ENCODE measurements at places on chromosomes 12 and 14.

- no peak for DNase-seq
Observed at GRCh38 chr12:31248815-31249214, 77.1 kb downstream of the SINHCAF start.

GRCh38 chr12:62915204-62915529 lies 19.8 kb downstream of the PPM1H start:
- no peak for DNase-seq

DNA sequence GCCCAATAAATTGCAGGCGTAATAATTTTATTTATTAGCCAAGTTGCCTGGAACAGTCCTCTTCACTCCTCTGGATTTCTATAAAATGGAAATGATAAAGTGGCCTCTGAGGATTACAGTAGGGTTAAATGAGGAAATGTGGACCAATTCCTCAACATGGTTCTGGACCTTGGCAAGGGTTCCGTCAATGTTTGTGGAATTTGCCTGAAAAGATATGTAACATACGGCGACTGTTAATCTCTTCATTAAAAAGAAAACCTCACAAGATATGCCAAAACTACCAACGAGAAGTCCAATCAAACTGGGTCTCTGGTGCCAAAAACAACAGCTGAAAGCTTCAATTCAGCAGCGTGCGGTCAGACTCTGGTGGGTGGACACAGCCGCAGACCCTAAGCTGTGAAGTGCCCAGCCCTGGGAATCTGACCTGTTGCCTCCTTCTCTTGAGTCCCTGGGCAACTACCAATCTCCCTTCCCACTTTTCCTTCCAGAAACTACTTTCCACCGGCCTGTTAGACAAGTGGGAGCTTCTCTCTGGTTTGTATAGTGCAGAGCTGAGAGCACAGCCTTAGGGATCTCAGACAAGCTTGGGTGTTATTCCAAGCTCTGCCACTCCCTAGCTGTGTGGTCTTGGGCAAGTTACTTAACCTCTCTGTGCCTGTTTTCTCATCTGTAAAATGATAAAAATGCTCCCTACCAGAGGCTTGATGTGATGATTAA lies 190.5 kb upstream of the GSC start:
- DNase-seq: no peak

GRCh38 chr14:36451310-36452065 lies 68.5 kb downstream of the NKX2-1 start:
- DNase-seq: no peak

DNA sequence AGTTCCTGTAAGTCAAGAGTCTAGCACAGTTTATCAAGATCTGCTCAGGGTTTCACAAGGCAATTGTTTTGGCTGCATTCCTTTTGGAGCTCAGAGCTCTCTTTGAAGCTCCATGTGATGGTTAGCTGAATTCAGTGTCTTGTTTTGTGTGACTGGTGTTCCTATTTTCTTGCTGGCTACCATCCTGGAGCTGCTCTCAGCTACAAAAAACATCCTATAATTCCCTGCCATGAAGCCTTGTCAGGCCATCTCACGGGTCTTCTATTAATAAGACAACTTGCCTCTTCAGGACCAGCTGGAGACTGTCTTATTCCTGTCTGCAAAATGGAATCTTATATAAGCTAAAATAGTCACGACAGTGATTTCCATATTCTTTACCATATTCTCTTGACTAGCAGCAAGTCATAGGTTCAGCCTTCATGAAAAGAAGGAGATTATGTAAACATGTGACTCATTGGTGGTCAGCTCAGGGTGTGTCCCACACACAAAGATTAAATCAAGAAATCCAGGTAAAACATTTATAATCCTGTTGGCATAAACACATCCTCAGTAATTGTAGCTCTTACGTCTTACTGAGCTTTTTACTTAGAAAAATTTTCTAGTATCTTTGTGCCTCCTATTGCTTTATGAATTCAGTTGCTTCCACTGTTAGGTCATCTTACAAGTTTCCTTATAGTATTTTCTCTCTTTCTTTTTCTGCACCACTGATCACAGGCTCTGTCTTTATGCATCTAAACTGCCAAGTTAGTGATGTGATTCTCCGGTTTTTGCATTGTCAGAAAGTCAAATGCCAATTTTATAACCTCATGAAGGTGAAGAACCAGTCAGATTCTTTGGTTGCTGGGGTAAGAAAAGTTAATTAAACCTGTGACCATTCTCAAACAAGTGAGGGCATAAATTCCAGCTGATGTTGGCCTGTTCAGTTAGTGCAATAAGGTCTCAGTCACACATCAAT lies 378.5 kb upstream of the MGAT4C start:
- no peak for DNase-seq

- DNase-seq: no peak
Observed at GRCh38 chr12:100164153-100164704, 21.6 kb upstream of the BLTP3B start.

DNA sequence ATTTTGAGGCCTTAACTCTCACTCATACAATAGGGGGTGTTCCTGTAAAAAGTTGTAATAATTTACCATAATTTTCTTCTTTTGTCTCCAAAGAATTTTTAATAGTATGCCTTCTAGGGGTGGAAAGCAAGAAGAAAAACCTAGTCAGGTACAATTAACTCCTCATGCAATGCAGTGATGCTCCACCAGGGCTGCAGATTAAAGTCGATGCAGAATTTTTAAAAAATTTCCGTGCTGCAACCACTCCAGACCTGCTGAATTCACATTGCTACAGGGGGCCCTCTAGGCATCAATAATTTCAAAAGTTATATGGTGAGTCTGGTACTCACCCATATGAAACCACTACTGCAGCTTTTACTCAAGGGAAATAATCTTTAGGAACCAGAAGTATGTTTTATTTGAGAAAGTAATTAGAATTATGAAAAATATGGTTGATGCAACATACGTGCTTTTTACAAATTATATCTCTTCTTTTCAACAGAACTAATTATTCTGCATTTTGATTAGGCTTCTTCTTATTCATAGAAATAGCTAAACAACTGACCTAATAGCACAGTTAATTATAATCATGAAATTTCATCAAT lies 353.2 kb downstream of the BCAT1 start:
- no peak for DNase-seq

GRCh38 chr12:26822026-26822425 lies 11.0 kb downstream of the ITPR2 start:
- no peak for DNase-seq

DNA sequence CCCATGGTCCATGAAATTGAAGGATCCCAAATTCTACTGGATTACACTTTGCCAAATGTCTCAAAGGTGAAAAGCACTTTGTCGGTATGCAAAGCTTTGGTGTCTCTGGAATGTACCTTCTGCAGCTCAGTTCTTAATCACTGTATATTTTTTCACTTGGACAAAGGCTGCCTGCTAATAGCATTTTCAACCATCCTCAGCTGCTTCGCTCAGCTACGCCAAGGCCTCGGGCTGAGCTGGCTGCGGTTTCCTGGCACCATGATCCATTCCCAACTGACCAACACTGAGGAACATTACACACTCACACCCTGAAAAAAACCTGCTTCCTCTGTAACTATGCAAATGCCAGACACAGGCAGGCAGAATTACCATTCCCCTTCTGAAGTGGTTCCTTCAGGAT lies 335.2 kb downstream of the DPF3 start:
- DNase-seq: peak; percentile 80

- no peak for DNase-seq
Observed at GRCh38 chr12:112964915-112965314, 13.4 kb upstream of the OAS2 start.

DNA sequence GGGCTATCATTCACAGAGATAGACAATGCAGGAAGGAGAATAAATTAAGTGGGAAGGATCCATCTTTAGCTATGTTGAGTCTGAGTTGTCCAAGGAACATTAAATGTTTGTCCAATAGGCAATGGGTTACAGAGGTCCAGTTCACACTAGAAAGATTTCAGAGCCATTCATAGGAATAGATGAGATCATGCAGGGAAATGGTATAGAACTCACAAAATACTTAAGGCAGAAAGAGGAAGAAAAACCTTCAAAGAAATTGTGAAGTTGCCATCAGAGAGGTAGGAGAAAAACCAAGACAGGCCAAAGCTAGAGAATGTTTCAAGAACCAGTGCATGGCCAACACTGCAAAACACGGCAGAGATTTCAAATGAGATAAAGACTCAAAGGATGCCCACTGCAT lies 94.1 kb downstream of the PHLDA1 start:
- DNase-seq: no peak

- no peak for DNase-seq
Observed at GRCh38 chr14:51107801-51108200, 12.9 kb upstream of the TRIM9 start.

- no peak for DNase-seq
Observed at GRCh38 chr14:68856572-68856971, 63.7 kb upstream of the ZFP36L1 start.

GRCh38 chr12:120119271-120119973 lies 2.9 kb upstream of the RAB35 start:
- DNase-seq: no peak

DNA sequence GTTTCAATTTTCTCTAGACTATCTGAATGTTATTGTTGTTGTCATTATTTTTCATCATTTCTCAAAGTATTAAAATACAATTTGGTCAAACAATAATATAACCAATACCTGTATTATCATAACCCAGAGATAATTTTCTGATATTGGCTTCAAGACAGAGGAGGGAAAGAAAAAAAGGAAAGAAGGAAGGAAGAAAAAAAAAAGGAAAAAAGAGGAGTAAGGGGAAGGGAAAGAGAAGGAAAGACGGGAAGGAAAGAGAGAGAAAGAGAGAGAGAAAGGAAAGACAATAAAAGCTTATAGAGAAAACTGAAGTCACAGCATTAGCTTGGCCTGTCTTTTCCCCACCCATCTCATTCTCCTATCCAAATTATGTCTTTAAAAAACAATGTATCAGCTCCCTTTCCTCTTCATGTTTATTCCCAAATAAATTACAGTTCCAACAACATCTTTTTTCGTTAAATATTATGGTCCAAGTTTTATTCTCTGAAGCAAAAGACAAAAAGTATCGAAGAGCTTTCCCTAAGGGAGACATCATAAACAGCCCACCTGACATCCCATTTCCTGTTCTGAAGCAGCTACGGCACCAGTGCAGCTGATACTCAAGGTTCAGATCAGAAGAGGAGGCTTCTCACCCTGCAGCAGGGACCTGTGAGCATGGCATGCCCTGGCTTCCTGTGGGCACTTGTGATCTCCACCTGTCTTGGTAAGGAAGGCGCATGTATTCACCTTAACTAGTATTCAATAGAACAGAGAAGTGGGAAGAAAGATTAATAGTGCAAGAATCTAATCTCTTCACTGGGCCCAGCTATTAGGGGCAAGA lies 308.3 kb downstream of the DAD1 start:
- no peak for DNase-seq

GRCh38 chr12:98743362-98743953 lies 98.4 kb downstream of the APAF1 start:
- DNase-seq: no peak

GRCh38 chr12:68831272-68831671 lies 23.3 kb downstream of the MDM2 start:
- DNase-seq: no peak

GRCh38 chr14:99863059-99863458 lies 69.8 kb downstream of the EML1 start:
- no peak for DNase-seq

- no peak for DNase-seq
Observed at GRCh38 chr12:14654842-14655241, 41.6 kb downstream of the GUCY2C start.

DNA sequence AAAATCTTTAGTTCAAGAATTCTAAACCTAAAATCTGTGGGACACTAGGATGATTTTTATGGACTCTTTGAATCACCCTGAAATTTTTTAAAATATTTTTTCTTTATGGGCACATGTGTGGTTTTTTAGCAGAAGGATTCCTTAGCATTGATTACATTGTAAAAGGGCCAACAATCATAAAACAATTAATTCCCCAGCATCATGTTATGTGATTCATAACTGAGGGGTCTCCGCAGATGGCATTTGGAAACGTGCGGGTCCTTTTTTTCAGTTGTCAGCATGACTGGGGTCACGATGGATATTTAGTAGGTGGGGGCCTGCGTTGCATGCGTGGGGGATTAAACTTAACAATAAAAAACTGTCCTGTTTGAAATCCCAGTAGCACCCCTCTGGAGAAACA lies 52.5 kb downstream of the NTF3 start:
- DNase-seq: no peak

- no peak for DNase-seq
Observed at GRCh38 chr12:64691227-64691794, 67.9 kb downstream of the GNS start.

- no peak for DNase-seq
Observed at GRCh38 chr12:99343960-99344359, 303.6 kb upstream of the GARIN6 start.

DNA sequence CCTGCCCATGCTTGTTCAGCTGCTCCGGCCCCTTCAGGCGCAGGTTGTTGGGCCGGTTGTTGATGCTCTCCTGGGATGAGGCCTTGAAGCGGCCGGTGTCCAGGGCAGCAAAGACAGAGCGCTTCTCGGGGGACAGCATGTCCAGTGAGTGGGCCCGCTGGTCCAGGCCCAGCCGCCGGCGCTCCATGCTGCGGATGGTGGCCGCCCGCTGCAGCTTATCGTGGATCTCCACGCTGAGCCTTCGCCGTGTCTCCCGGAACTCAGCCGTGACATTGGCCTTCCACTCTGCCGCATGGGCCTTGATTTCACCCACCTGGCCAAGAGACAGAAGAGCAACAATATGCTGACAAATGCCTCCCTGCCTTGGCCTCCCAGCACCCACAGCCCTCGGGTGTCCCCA lies 137.2 kb downstream of the KCNK10 start:
- no peak for DNase-seq

DNA sequence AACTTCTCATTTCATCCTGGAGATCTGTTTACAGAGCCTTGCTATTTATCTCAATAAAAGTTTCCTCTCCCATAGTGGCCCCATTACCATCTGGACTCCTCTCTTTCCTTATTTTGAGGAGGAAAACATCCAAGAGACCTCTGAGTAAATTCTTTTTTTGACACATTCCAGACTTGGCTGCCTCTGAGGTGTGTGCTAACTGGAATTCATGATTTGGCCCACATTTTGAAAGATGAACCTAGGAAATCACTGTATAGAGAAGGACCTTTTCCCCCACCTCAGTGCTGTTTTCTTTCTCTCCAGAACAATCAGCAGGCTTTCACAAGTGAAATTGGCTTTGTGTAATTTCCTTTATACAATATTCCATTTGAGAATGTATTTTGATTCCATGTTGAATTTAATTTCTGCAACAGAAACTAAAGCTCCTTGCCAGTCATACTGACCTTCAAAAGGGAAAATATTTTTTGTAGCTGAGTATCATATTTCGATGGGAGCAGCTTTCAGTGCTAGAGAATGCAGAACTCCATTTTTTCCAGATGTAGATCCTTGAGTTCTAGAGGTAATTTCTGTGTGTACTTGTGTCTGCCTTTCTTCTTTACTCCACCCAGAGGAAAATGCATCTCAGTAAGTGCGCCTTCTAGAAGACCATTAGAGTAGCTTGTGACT lies 244.9 kb upstream of the RGS6 start:
- DNase-seq: no peak

DNA sequence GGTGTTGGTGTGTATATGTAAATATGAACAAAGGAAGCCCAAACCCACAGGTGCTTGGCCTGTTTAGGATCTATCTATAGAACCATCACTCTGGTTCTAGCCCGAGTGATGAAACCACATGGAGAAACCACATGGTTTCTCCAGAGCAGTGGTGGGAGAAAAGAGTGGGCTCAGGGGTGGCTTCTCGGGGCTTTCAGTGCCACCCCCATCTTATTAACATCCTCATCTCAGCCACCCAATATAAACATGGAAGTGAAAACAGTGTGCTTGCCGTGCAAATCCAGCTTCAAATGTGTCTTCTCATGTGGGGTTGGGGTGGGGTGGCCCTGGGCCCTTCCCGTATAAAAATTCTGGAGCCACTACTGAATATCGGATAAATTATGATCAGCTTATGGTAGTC lies 109.0 kb downstream of the STAB2 start:
- no peak for DNase-seq

- no peak for DNase-seq
Observed at GRCh38 chr14:44785096-44785495, 176.7 kb downstream of the KLHL28 start.
